Effector CD4-positive, alpha-beta T cell (primary cell): ENCODE measurements at places on chromosomes 6 and 20.

GRCh38 chr6:11766589-11767450 lies 11.8 kb downstream of the ADTRP start:
- DNase-seq = no peak

- DNase-seq = no peak
These were observed 122.6 kb upstream of the MLN start for GRCh38 chr6:33926451-33926850.

DNA sequence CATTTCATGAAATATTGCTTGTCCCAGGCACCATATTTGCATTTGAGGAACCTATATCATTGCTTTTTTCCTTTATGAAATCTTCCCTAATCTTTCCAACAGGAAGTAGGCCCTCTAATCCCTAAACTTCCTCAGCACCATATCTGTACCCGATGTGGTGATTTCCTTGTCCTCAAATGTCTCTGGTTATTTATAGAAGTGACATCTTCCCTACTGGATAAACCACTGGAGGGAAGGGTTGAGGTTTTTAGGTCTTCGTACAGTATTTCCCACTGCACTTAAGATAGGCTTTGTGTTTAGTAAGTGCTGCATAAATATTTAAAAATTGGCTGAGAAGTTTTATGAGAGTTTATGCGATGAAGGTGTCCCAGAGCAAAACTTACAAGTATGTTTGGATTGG lies 54.9 kb upstream of the TMEM170B start:
- no peak for DNase-seq

GRCh38 chr6:143139239-143139784 lies 78.6 kb downstream of the AIG1 start:
- no peak for DNase-seq

DNA sequence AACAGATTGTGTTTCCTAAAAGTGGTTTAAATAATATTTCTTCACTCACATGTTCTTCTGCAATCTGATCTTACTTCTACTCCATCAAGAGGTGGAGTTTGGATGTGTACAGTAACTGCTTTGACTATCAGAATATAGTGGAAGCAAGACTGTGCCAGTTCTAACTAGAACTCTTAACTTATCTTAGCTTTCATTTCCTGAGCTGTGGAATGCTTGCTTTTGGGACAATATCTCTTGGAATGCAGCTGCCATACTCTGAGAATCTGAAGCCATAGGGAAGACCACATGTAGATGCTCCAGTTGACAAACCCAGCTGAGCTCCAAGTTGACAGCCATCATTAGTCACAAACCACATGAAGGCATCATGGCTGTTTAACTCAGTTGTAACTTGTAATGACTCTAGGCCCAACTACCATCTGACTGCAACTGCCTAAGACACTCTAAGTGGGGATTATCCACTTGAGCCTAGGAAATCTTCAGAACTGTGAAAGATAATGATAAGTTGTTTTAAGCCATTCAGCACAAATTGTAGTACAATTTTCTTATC lies 40.8 kb upstream of the MAN1A1 start:
- DNase-seq = no peak
